ENCODE measurements at places on chromosomes 1 and 21. TPM values are rescaled to one million over a fixed set of nuclear protein-coding genes. Genes with fewer than 3 reads are reported as not detected.

- no peaks in the 10 kb centered on the region for H3K27me3 ChIP-seq
- H3K4me1 ChIP-seq, result peaks cover 3% of the 10 kb centered on the region
- no peaks in the 10 kb centered on the region for H3K36me3 ChIP-seq
- DNase-seq, result no peak
- H3K27ac ChIP-seq, result no peak overlapping the region
- H3K4me3 ChIP-seq, result no peak overlapping the region
Observed at GRCh38 chr1:104172243-104172681, 422.6 kb downstream of the AMY1C start.

Gene MTARC1
- 1.5 TPM for total RNA-seq

GRCh38 chr1:153456396-153456795 is 4.1 kb downstream of the S100A7 start:
- H3K27me3 ChIP-seq, result 0 out of 2 replicates have a peak, but pooled peaks cover 2% of the 10 kb centered on the region
- no peak overlapping the region for H3K27ac ChIP-seq
- no peaks in the 10 kb centered on the region for H3K36me3 ChIP-seq
- DNase-seq, result no peak
- no peak overlapping the region for H3K4me3 ChIP-seq

Gene TCP10L
- total RNA-seq, result not detected

DNA sequence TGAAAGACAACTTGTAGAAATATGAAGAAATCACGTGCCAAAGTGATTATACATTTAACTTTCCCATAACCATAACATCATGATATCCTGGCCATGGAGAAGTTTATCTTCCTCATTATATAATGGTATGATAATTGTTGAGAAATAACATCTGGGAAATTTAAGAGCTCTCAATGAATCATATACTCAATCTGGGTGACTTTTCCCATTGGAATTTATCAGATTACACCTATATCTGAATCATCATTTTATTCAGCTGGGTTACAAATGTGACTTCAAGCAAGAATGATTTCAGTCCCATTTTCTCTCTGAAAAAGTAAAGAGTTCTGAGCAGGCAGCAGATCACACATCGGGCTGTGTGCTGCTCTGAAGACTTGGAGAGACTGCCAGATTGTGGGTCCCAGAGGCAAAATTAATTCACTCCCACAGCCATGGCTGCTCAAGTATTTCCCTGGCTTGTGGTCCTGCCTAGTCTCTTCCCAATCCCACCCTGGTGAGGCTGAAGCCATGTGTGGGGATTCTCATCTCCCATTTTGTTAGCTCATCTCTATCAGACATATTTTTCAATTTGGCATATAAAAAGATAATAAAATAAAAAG is 278.0 kb downstream of the MRPL39 start:
- H3K4me1 ChIP-seq, result no peaks in the 10 kb centered on the region
- H3K27ac ChIP-seq, result no peak overlapping the region
- H3K4me3 ChIP-seq, result no peak overlapping the region
- no peaks in the 10 kb centered on the region for H3K27me3 ChIP-seq
- DNase-seq, result no peak
- H3K36me3 ChIP-seq, result no peaks in the 10 kb centered on the region

Gene OR2L5
- not detected for total RNA-seq

Gene C1QC
- total RNA-seq, result not detected
